HCT116 (cell line): ENCODE measurements at places on chromosomes 11 and 22. TPM values are rescaled to one million over a fixed set of nuclear protein-coding genes. Genes with fewer than 3 reads are reported as not detected.

Gene CSNK1E
- total RNA-seq, result 190 TPM

Gene LRRN4CL
- 0.71 TPM for total RNA-seq

Gene TMPRSS13
- 0.52 TPM for total RNA-seq

Gene HPX
- 4.6 TPM for total RNA-seq

Gene SART1
- total RNA-seq, result 47.9 TPM

DNA sequence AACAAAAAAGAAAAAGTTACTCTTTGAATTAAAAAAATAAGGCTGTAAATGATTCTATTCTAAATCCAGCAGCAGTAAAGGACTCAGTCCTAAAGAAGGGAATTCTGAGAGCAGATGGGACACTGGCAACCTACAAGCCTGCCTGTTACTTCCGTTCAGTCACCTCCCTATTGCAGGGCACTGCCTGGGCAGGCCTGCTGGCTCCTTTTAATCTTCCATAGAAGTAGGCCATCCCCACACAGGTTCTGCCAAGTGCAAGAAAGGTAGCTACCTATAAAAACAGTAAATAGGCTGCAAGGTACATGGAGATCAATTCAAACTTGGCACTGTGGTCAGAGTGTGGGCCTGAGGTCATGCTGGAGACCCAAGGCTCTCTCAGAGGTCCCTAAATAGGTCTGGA, 136.4 kb downstream of the TRIM44 start:
- DNase-seq, result no peak
- no peaks in the 10 kb centered on the region for H3K27me3 ChIP-seq
- no peaks in the 10 kb centered on the region for H3K36me3 ChIP-seq
- H3K4me1 ChIP-seq, result 0 out of 2 replicates have a peak, but pooled peaks cover 2% of the 10 kb centered on the region
- no peak overlapping the region for H3K4me3 ChIP-seq

DNA sequence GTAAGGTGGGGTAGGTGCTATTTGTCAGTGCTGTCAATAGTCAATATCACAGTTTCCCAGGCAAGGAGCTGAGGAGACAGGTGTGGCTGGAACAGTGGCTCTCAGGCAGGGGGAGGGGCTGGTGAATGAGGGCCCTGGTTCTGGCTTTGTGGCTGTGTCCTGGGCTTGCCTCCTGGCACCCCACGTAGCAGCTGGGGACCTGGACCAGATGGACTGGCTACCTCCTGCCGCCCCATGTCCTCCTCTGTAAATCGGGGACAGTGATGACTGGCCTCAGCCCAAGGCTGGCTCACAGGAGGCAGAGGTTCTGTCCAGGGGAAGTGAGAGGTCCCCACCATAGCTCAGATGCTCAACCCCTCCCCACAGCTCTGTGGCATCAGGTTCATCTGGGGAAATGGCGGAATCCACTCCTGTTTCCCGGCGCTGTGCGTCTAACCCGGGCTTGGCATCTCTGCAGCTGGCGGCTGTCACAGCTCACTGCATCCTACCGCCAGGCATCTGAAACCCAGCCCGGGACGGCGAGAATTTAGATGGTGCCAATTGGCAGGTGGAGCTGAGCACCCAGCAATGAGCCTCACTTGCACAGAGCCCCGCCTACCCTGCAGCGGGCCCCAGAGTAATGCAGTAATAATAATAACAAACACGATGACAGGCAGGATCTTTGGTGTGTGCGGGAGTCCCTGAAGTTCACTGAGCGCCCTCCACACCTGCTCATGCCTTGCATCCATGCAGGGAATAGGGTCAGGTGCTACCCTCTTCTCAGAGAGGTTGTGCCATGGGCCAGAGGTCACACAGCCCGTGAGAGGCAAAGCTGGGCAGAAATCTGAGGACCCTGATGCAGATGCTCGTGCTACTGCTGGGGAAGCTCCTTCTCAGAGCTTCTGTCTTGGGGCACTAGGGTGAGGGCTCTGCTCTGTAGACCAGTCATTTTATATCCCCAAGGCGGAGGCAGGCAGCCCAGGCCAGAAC, 27.8 kb upstream of the SHISAL1 start:
- no peak overlapping the region for H3K27ac ChIP-seq
- DNase-seq, result no peak
- H3K4me3 ChIP-seq, result no peak overlapping the region
- peaks cover 4% of the 10 kb centered on the region; the same call in 1 of the 2 replicates for H3K4me1 ChIP-seq
- no peaks in the 10 kb centered on the region for H3K36me3 ChIP-seq

DNA sequence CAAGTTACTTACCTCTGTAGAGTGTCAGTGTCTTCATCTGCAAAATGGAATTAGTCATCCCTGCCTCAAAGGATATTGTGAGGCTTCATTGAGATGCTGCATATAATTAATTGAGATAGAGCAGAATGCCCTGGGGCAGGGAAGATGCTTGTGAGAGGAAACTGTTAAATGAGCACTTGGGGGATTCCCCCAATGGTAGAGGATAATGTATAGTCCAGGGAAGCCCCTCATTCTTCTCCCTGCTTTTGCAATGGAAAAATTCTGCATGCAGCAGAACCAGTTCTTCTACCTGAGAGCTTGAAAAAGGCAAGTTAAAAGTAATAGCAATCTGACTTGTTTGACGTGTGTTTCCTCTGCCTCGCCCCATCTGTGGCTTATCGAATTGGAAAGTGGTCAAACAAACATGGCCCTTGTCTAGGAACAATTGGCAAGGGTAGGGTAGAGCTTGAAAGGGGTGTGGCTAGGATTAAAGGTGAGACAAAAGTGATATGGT, 90.9 kb downstream of the NAV2 start:
- no peaks in the 10 kb centered on the region for H3K36me3 ChIP-seq
- no peak for DNase-seq
- no peaks in the 10 kb centered on the region for H3K27me3 ChIP-seq
- no peak overlapping the region for H3K4me3 ChIP-seq

- no peak for DNase-seq
- H3K4me1 ChIP-seq, result peaks cover 46% of the 10 kb centered on the region
- no peak overlapping the region for H3K27ac ChIP-seq
- no peak overlapping the region for H3K4me3 ChIP-seq
- H3K27me3 ChIP-seq, result no peaks in the 10 kb centered on the region; the same call in 1 of the 2 replicates
These were observed 13.6 kb downstream of the TRIM29 start for GRCh38 chr11:120124355-120124754.

GRCh38 chr11:57312511-57313021, 12.2 kb downstream of the TNKS1BP1 start:
- H3K36me3 ChIP-seq, result peaks cover 26% of the 10 kb centered on the region
- no peak for DNase-seq
- no peak overlapping the region for H3K4me3 ChIP-seq
- peak overlapping the region; percentile 84 for H3K27ac ChIP-seq
- H3K27me3 ChIP-seq, result no peaks in the 10 kb centered on the region

GRCh38 chr11:43021466-43021865, 290.3 kb upstream of the API5 start:
- H3K4me1 ChIP-seq, result no peaks in the 10 kb centered on the region
- no peak for DNase-seq
- no peak overlapping the region for H3K27ac ChIP-seq
- no peaks in the 10 kb centered on the region for H3K27me3 ChIP-seq

DNA sequence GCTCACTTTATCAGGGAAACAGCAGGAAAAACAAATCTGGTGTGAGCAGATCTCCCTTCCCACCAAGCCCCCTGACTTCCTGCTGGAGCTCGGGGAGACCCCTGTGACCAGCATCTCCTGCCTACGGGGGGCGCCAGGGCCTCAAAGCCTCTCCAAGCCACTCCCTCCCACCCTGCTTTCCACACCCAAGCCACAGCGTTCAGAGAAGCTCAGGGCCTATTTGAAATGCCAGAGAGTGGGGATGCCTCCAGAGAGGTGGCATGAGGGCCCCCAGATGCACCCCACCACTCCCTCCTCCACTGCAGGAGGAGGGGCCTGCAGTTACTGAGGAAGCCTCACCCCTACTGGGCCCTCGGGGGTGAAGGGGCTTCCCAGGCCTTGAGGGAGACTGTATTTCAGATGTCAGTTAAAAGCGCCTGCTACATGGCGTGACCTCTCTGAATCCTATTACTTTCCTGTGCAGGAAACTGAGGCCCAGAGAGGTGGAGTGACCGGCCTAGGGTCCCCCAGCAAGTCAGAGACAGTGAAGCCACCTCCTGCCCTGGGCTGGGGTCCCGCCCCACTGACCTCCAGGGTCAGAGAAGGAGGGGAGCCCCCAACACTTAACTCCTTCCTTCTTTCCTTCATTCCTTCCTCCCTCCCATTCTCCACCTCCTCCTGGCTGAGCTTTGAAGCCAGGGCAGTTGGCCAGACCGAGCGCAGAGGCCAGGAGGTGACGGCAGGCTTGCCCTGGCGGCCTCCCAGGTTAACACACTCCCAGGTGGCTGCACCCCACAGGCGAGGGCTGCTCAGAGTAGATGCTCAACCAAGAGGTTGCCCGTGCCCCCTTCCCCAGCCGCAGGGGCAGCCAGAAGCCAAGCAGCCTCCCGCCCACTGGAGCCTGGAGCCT, 6.0 kb upstream of the CDKN1C start:
- H3K27ac ChIP-seq, result peak overlapping the region; percentile 75
- peaks cover 56% of the 10 kb centered on the region for H3K4me1 ChIP-seq
- DNase-seq, result no peak
- no peaks in the 10 kb centered on the region for H3K27me3 ChIP-seq
- H3K4me3 ChIP-seq, result peak overlapping the region; percentile 72

DNA sequence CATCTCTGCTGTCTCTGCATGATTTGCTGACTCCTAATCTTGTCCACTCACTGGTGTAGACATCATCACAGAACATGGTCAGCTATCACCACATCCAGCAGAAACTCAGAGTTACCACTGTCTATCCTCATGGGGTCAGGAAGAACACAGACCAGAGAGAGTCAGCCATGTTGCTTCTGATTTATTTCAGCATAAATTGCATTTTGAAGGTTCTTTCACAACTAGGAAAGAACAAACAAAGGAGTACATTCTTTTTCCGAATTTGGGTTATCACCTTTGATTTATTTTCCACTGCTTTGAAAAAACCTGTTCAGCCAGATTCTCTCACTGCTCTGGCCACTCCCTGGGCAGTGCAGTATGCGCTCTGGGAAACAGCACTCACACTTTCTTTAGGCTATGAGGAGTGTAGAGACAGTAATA, 172.0 kb upstream of the MTMR2 start:
- H3K27me3 ChIP-seq, result no peaks in the 10 kb centered on the region
- H3K4me1 ChIP-seq, result peaks cover 13% of the 10 kb centered on the region; the same call in 1 of the 2 replicates
- H3K27ac ChIP-seq, result no peak overlapping the region
- no peaks in the 10 kb centered on the region for H3K36me3 ChIP-seq
- no peak overlapping the region for H3K4me3 ChIP-seq

DNA sequence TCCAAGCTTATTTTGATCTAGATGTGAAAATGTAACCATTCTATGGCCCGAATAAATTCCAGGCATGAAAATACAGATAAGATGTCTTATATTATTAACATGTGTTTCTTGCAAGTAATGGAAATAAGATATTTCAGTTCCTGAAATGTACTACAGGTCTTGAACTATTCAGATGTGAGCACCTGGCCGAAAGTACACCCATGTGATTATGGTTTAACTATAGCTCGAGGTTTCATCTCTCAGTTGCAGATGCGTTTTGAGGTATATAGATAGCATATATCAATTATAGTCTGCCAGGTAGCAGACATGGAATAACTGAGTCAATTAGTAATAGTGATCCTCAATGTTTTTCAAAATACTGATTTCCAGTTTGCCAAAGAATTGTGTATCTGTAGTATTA, 68.3 kb downstream of the DDIAS start:
- no peak for DNase-seq
- H3K27me3 ChIP-seq, result no peaks in the 10 kb centered on the region
- H3K4me3 ChIP-seq, result no peak overlapping the region
- no peaks in the 10 kb centered on the region for H3K4me1 ChIP-seq
- H3K36me3 ChIP-seq, result no peaks in the 10 kb centered on the region
- H3K27ac ChIP-seq, result no peak overlapping the region

DNA sequence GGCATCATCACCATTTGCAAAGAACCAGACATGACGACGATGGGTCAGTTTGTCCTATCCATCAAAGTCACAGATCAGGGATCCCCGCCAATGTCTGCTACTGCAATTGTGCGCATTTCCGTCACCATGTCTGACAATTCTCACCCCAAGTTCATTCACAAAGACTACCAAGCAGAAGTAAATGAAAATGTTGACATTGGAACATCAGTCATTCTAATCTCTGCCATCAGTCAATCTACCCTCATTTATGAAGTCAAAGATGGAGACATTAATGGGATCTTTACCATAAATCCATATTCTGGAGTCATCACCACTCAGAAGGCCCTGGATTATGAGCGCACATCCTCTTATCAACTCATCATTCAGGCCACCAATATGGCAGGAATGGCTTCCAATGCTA, 171.6 kb upstream of the MTNR1B start:
- H3K4me3 ChIP-seq, result no peak overlapping the region
- H3K4me1 ChIP-seq, result no peaks in the 10 kb centered on the region
- no peaks in the 10 kb centered on the region for H3K36me3 ChIP-seq
- DNase-seq, result no peak
- 0 out of 2 replicates have a peak, but pooled peaks cover 4% of the 10 kb centered on the region for H3K27me3 ChIP-seq

DNA sequence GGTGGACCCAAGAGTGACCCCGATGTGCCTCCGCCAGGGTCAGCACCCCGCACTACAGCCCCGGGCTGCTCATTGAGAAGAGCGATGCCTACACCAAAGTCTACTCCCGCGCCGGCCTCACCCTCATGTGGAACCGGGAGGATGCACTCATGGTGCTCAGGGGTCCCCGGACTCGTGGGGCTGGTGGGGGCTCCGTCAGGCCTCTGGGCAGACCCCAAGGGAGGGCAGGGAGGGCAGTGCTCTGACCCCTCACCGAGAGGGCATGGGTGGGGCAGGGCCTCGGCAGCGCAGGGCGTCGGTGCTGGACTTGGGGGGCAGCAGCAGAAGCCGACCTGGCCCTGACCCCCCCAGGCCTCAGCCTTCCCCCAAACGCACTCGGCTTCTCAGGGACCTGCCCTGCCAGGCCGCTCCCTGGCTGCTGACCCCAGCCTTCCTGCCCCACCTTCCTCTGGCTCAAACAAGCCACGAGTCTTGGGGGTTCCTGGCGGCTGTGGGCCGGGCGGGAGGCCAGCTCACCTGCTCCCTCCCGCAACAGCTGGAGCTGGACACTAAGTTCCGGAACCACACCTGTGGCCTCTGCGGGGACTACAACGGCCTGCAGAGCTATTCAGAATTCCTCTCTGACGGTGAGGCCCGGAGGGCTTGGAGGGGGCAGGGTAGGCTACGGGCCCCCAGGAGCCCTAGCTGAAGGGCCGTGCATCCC, 2.9 kb downstream of the MUC2 start:
- H3K4me3 ChIP-seq, result no peak overlapping the region
- H3K27ac ChIP-seq, result no peak overlapping the region
- no peaks in the 10 kb centered on the region for H3K36me3 ChIP-seq
- DNase-seq, result no peak
- no peaks in the 10 kb centered on the region for H3K27me3 ChIP-seq

- no peak for DNase-seq
- no peaks in the 10 kb centered on the region for H3K36me3 ChIP-seq
- H3K27ac ChIP-seq, result peak overlapping the region; percentile 52
- H3K4me1 ChIP-seq, result peaks cover 21% of the 10 kb centered on the region
- H3K4me3 ChIP-seq, result no peak overlapping the region
- no peaks in the 10 kb centered on the region for H3K27me3 ChIP-seq
These were observed 12.7 kb downstream of the EHF start for GRCh38 chr11:34633640-34633989.
